DMS 273 treated with DMSO at 0.1 percent for 48 hours (cell line): ENCODE measurements at places on chromosomes 11 and 22.

DNA sequence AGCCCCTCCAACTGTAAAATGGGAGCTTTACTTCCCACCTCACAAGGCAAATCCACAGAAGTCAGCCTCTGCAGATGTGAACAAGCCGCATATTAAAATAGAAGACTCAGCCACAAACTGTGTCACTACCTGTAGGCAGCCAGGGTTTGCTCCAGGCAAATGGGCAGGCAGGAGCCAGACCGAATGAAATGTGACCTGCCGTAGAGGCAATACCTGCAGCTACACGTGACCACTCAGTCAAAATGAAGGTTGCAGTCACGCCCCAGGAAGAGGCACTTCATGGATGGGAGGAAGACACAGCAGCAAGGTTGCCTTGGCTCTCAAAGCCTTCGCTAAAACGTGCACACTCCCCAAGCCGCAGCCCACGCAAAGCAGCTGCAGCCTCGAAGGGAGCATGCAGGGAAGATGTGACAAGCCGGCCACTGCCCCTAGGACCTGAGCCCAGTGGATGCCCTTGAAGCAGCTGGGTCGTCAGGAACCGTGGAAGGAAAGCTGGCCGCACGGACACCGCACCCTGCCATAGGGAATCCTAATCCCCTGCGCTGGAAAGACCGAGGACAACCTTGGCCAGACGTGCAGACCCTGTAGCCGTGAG lies 53.1 kb downstream of the SHANK2 start:
- no peak for DNase-seq

GRCh38 chr11:35154952-35155351 lies 16.0 kb downstream of the CD44 start:
- no peak for DNase-seq

DNA sequence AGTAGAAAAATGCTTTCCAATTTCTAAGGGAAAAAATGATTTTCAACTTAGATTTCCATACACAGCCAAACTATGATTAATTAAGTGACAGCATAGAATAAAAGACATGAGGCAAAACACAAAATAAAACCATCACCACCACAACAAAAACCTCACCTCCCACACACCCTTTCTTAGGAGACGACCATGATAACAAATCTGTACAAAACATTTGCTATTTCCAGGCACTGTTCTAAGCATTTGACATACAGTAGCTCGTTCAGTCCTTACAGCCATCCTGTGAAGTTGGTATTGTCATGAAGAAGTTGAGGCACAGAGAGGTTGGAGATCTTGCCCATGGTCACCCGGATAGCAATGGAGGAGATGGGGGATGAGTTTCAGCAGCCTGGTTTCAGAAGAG lies 8.7 kb downstream of the SPI1 start:
- no peak for DNase-seq

DNA sequence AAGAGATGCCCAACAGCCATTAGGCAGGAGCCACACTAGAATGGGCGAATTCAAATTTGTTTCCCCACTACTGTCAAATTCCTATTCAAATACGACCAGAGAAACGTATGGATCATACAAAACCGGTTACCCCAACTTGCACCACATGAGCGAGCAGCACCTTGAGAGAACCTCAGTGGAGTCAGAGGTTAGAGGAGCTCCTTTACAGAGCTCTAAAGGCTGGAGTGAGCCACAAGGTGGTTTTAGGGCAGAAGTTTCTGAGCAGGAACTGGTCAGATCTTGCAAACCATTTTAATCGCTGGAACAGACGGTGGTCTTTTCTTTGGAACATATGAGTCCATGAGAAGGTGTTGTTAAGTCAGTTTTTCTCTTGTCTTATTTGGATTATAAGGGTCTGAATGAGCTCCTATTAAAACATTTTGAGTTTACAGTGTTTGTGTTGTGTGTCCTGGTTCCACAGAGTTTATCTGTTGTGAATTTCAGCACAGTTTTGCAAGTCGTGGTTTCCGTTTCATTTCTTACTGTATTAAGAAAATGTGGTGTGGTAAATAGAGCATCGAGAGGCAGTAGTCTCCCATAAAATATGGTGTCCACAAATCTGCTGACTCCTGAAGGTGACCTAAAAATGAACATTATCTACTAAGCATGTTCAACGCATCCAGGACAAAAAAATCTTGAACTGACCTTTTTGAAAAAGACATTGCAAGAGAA lies 471.7 kb downstream of the NTM start:
- DNase-seq: no peak

- no peak for DNase-seq
Observed at GRCh38 chr11:68946416-68947090, 34.2 kb downstream of the MRGPRD start.
